Right renal pelvis (tissue), 4 donors: ENCODE measurements at places on chromosomes 7 and 10.
A peak's percentile ranks its signal among the peaks of the same experiment; 100 is the strongest.

- DNase-seq: no peak
These were observed 282.7 kb upstream of the FZD8 start for GRCh38 chr10:35924759-35925158.

DNA sequence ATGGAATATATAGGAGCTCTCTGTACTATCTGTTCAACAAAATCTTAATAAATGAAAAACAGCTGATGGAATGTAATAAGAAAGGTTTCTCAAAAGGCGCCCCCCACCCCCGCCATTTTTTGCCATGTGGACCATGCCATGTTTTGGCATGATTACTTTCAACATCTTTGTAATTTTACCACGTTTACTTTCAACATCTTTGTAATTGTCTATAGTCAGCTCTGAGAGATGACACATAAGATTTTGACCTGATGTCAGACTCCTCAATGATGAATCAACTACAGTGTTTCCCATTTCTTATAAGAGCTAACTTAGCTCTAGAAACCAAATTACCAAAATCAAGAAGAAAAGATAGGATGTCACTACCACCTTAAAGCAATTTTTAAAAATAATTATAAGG, 144.9 kb upstream of the AHR start:
- no peak for DNase-seq

GRCh38 chr7:129278688-129279087, 53.9 kb downstream of the AHCYL2 start:
- no peak for DNase-seq

DNA sequence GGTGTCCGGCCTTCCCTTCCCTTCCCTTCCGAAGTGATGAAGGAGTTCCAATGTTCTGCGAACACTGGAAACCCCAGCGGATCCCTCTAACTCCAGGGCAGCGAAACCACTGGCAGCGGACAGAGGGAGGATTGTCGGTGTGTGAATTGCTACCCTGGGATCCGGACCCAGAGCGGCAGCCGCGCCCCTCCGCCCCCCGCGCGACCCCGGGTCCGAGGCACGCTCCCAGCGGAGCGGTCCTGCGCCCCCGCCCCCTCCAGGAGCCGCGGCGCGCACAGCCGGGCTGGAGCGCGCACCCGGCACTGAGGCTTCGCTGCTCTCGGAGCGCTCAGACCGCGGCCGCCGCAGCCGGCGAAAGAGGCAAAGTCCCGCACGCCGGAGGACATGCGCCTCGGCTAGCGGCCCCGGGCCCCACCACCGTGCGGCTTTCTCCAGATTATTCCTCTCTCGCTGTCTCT, at the start of gene PTPRZ1:
TSS of gene PTPRZ1 (plus strand) at position 331 of the 458 bp plus-strand sequence. CDS start 339 bp downstream, outside the sequence.
- DNase-seq: peak; percentile 29

DNA sequence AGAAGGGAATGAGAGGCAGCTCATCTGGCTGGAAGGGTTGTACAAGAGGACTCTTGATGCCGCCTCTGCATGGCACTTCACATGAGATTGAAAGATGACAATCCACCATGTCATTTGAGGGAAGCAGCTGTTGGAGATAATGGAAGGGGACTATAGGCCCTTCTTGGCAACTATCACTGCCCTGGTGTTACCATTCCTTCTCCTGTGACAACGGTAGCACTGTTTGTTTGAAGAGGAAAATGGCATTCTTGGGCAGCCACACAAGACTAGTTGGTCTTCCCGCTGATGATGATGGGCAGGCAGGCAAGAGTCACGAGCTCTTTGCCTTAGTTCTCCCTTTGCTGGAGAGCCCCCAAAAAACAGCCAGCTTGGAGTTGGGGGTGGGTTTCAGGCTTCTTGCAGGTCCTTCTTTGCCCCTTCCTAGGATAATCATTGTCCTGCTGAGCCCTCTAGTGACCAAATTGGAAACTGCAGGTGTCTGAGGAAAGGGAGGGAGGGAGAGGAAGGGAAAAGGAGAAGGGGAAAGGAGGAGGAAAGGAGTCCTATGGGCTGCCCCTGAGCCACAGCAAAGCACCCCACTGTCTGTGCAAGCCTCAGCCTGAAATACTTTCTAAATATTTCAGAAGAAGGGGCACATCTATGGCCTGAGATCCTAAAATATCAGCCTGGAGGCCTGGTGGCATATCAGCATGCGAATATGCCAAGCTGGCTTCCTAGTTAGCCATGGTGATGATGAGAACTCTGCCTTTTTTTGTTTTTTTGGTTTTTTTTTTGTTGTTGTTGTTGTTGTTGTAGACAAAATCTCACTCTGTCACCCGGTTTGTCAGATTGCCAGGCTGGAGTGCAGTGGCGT, 165.6 kb upstream of the KMT2E start:
- peak; percentile 50 for DNase-seq
